Small intestine (tissue), 16 donors: ENCODE measurements at places on chromosomes 1 and 21.

- no peak for DNase-seq
These were observed 116.3 kb downstream of the DHRS3 start for GRCh38 chr1:12501661-12502060.

GRCh38 chr1:55826381-55827080 is 611.4 kb upstream of the USP24 start:
- DNase-seq: no peak

GRCh38 chr1:246690100-246690499 is 34.1 kb upstream of the SCCPDH start:
- DNase-seq: no peak

DNA sequence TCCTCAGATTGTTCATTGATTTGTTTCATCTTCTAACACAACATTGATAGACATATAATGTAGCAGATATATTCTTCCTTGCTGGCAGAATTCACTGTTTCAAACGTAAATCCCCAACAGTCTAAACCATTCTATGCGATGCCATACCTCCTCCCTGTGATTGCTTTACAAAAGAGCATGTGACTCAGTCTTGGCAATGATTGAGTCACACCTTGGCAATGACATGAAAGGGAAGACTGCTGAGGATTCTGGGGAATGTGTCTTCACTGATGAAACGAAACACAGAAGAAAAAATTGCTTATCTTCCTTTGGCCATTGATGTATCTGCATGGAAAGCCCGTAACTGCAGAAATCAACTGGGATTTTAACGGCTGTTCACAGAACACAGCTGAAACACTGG is 409.6 kb upstream of the ZRANB2 start:
- DNase-seq: no peak

GRCh38 chr1:24315391-24315790 is 3.8 kb upstream of the GRHL3 start:
- no peak for DNase-seq
